ENCODE measurements at places on chromosomes 16 and 17. TPM values are rescaled to one million over a fixed set of nuclear protein-coding genes. Genes with fewer than 3 reads are reported as not detected.

DNA sequence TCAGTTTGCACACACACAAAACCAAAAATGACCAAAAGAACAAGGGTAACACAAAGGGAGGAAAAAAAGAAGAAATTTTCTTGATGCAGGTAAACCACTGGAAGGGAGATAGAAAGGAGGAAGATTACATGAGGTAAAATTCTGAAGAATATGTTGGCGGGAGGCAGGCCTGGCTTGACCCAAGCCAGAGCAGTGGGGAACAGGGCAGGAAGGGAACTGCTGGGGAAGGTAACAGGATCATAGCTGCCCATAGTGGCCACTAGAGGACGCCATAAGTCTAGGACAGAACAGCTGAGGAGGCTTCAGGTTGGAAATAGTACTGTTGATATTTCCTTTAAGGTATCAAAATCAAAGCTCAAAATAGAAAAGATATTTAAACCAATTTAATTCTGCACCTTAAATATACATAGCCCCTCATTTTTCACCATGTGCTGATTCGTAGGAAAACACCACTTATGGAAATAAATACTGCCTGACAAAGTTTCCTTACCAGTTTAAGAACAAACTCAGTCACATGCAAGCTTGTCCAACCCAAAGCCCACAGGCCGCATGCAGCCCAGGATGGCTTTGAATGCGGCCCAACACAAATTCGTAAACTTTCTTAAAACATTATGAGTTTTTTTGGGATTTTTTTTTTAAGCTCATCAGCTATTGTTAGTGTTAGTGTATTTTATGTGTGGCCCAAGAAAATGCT lies 15.5 kb downstream of the VPS35 start:
- DNase-seq = peak; percentile 80

- DNase-seq = peak; percentile 41
Measured at GRCh38 chr16:50209546-50210265, 56.6 kb downstream of the TENT4B start.

KRTAP17-1 gene
- not detected for total RNA-seq

- peak; percentile 62 for DNase-seq
Measured at GRCh38 chr17:57946798-57947358, 8.3 kb downstream of the CUEDC1 start.

DNA sequence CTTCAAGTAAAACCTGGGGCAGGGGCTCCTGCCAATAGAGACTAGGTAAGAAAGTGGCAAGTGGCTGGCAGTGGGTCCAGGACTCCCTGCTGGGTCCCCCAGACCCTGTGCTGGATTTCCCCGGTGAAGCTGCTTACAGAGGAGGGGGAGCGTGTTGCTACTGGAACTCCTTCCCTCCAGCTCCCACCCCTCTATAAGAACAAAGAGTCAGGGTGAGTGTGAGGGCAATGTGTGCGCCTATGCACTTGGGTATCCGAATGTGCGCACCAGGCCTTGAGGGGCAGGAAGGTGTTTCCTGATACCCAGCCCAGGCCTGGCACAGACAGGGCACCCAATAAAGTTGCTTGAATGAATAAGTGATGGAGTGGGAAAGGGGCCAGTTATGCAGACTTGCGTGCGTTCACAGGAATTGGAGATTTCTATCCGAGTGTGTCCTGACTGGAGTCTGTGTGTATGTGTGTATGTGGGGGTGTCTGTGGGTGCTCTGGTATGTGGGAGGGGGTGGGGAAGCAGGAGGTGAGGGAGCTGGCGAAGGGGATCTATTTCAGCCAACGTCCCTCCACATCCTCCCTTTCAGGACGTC lies 11.7 kb downstream of the NEUROD2 start:
- no peak for DNase-seq

GRCh38 chr17:73071066-73071999 lies 21.2 kb downstream of the SLC39A11 start:
- DNase-seq = no peak

DNA sequence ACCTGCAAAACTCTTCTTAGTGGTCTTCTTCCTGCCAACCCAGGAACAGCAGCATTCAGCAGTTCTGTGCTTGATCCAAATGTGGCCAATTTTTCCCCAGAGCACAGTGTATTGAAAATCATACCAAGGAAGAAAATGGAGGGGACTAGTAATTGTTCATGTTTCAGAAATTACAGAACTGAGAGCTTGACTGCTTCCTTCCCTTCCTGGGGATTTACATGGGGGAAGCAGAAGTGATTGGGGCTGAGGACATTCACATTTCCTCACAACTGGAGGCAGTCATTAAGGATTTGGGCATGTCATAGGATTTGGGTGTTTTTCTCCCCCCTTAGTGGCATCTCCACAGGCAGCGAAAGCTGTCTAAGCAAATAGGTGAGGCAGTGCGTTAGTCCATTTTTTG lies 19.7 kb downstream of the CIITA start:
- no peak for DNase-seq

DNA sequence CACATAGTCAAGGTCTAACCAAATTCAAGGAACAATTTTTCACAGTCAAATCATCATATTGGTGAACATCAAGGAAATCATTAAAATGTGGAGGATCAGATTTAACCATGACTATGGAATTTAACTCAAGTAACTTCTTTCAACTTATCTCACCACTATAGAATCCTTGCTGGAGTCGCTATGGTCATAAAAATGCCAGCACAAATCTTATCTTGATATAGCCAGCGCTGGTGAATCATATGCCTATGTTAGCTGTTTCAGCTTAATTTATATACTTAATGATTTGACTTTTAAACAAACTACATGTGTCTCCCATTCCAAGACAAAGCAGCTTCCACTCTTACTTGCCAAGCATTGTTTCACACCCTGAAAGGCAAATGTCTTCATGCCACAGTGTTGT lies 416.4 kb downstream of the CDH11 start:
- DNase-seq = no peak

DNA sequence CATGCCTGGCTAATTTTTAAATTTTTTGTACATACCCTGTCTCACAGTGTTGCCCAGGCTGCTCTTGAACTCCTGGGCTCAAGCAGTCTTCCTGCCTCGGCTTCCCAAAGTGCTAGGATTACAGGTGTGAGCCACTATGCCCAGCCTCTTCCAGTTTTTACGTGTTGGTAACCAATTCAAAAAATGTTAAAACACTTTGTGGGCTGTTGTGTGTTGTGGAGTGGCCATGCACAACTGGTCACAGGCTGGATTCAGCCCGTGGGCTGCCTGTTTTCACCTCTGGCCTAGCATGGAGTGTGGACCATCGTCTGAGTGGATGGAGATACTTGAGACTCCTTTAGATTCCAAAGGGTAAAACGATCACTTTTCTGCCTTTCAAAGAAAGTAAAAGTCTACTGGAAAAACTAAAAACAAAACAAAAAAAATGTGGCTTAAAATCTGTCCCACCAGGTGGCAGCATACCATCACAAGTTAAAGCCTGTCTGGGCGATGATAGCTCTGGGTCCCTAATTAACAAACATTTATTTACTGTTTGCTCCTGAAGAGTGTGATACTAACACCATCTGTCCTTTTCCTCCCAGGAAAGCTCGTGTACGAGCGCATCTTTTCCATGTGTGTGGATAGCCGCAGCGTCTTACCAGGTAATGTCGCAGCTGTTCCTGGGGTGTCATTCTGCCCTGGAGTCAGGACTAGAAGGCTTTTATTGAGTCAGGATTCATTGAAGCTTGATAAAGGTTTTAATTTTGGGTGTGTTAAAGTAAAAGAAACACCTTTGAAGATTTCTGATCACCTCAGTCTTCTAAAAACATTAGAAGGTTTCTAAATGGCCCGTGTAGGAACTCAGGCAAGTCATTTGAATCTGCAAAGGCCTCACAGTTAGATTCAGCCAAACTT lies 45.8 kb downstream of the VPS35L start:
- peak; percentile 52 for DNase-seq

GRCh38 chr16:21159281-21159951 lies 942 bp downstream of the LDAF1 start:
- DNase-seq = peak; percentile 43

DNA sequence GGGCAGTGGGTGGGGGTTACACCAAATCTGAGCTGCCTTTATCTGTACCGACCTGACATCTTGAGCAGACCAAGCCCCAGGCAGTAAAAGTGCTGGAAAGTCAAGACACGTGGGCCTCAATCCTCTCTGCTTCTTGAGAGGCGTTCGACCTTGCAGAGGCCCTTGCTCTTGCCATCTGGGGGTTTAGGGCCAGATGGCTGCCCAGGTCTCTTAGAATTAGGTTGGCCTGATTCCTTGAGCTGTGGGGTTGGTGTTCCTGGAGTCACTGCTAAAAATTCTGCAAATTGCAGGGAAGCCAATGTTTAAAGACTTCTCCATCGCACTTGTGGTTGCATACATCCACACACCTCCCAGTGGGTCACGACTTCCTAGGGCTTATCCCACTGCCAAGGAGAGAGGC lies 238.2 kb upstream of the ASIC2 start:
- no peak for DNase-seq

DNA sequence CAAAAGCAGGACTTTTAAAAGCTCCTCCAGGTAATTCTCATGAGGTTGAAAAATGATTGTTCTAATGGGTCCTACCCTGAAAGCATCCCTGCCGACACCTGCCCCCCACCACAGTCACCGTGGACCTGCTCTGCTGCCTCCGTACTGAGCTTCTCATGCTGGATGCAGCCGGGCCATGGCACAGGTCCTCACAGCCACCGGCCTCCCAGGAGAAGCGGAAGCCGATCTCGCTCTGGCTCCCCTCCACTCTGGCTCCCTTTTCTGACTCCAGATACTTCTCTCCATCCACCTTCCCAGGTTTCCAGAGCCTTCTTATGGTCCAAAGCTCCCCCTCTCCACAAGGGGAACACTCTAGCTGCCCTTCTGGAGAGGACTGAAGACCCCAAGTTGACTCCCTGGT lies 10.2 kb downstream of the RPRML start:
- no peak for DNase-seq

CES3 gene
- total RNA-seq = 1.2 TPM

GRCh38 chr16:76797457-76797856 lies 393.5 kb upstream of the MON1B start:
- DNase-seq = no peak

OR3A2 gene
- total RNA-seq = not detected

- no peak for DNase-seq
Measured at GRCh38 chr17:64106918-64107317, 23.0 kb downstream of the ERN1 start.

GRCh38 chr16:778447-778846 lies 9.7 kb downstream of the RPUSD1 start:
- no peak for DNase-seq

SLC5A11 gene
- total RNA-seq = 1.2 TPM

TP53TG3 gene
- not detected for total RNA-seq

CLEC3A gene
- 3.5 TPM for total RNA-seq

GRCh38 chr17:29074488-29074887 lies 31.5 kb downstream of the PIPOX start:
- no peak for DNase-seq

TNP2 gene
- total RNA-seq = not detected

DNA sequence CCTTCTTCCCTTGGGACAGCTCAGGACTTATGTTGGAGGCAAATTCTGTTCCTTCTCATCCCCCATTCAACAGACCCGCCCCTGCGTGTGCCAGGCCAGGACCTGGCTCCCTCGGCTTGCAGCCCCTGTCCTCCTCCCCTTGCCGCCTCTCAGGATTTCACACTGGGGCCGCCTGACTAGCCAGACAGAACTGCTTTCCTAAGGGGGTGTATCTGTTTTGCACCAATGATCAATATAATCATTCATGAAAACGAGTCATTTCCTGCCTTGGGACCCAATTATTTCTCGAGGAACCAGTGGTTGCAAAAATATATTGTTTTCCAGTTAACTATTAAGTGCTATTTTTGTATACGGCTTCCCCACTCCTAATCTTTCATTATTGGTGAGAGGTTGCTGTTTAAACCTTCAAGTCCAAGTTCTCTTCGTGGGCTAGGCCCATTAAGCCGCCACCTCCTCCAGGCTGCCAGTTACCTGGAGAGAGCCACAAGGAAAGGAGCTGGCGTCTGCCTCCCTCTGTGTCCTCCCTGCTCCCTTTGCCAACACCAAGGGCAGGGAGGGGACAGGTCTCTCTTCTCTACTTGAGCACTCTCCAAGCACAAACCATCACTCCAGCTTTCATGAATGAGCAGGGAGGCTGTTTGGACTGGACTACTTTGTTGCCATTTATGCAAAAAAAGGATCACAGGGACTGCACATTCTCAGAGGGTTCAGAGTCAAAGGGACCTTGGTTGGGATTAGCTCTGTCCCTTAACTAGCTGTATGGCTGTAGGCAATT lies 8.9 kb downstream of the DCAKD start:
- no peak for DNase-seq

NR1D1 gene
- total RNA-seq = 3.0 TPM

GRCh38 chr17:13405807-13406206 lies 195.9 kb downstream of the HS3ST3A1 start:
- no peak for DNase-seq

LDHD gene
- 12.7 TPM for total RNA-seq

LGALS9C gene
- not detected for total RNA-seq

DNA sequence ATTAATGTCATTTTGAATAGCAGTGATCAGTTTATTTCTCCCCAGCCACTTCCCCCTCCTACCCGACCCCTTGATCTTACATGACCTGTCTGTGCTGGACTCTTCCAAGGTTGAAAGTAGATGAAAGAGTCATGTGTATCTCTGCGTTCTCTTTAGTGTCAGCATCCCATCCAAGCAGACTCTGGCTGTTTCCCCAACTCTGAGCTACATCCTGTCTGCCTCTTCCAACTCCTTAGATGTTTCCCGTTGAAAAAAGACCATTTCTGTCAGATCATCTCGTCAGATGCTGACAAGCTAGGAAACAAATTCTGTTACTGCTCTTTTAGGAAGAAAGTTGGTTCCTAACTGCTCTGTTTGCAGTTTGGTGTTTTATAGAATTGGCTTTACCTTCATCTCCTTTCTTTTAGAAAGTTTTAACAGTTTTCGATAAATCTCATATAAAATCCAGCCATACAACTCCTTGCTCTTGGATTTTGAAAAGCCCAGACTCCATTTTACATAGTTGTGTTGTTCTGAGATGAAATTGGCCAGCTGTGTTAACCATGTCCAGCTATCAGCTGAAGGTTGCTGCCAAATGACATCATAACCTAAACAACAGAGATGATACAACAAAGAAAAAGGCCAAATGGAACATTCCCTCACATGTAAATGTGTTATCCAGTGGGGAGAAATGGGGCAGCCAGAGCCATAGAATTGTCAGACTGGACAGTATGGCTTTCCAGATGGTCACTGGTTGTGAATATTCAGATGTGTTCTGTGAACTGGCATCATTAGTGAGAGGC lies 43.5 kb downstream of the CYB561 start:
- DNase-seq = no peak

Data from hepatocyte (in vitro differentiated cells).